ENCODE measurements at places on chromosomes 6 and 20. TPM values are rescaled to one million over a fixed set of nuclear protein-coding genes. Genes with fewer than 3 reads are reported as not detected.

DNA sequence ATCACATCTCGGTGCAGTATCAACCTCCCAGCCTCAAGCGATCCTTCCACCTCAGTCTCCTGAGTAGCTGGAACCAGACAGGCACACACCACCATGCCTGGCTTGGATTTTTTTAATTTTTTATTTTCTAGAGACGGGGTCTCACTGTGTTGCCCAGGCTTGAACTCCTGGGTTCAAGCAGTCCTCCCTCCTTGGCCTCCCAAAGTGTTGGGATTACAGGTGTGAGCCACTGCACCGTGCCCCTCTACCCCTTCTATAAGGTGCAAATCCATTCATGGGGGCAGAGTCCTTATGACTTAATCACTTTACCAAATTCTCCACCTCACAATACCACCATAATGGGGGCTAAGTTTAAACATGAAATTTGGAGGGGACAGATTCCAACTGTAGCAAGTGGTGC is 37.7 kb downstream of the TMEM181 start:
- no peak overlapping the region for H3K4me3 ChIP-seq
- H3K4me1 ChIP-seq: no peaks in the 10 kb centered on the region
- H3K27ac ChIP-seq: no peak overlapping the region
- DNase-seq: no peak
- no peaks in the 10 kb centered on the region for H3K27me3 ChIP-seq

DNA sequence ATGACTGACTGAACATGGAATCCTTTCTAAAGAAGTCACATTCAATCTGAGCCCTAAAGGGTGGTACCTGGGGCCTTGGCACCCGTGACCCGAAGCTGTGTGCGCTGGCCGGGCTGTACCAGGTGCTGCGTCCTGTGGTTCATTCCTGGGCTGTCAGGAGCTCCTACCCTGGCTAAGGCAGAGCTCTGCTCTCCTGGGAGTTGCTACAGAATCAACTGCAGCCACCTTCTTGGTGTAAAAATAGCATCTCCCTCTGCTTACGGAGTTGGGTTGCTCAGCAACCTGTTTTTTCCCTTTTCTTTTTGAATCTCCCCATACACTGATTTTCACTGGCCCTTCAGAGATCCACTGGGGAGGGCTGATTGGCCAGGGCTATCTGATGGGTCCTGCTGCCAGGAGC is 236.6 kb upstream of the PDE10A start:
- DNase-seq: no peak
- H3K27ac ChIP-seq: no peak overlapping the region
- no peaks in the 10 kb centered on the region for H3K27me3 ChIP-seq
- H3K36me3 ChIP-seq: no peaks in the 10 kb centered on the region
- no peak overlapping the region for H3K4me3 ChIP-seq

DNA sequence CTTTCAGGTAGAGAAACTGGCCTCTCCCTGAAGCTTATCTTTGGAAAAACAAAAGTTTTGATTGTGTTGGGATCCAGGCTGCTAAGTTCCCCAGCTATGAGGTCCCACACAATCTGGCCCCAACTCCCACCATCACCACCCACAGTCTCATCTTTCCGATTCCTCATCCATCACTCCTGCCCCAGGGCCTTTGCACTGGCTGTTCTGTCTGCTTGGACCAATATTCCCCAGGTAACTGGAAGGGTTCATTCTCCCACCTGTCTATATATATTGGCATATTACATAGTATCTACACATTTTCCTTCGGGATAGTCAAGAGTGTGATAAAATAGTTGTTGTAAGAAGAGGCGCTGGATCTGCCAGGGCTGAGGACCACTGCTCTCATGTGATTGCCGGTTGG is 52.0 kb downstream of the CPNE5 start:
- no peak overlapping the region for H3K27ac ChIP-seq
- peaks cover 7% of the 10 kb centered on the region for H3K4me1 ChIP-seq
- H3K4me3 ChIP-seq: no peak overlapping the region
- no peak for DNase-seq

DNA sequence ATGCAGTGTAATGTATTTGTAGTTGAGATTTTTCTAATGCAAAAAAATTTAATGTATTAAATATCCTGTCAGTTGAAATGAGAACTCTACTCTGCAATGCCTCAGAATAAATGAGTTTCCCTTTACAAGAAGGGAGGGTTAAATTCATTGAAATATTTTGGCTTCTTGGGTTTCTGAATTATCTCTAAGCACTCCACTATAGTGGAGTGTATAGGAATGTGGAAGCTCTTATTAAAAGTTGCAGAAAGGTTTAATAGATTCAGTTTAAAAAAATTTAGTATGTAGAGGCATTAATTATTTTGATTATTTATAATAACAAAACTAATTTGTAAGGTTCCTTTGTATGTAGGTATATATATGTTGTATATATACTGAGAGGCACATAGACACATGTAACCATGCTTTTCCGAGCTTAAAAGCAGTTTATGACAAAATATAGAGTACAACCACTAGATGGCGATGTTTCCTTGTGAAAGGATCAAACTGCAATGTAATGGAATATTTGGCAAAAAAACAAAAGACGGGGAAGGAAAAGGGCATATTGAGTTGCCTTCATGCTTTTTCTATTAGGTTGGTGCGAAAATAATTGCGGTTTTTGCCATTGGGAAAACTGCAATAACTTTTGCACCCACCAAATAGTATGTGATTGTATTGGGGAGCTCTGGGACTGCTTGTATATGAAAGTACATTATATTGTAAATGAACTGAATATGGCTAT is 144.2 kb downstream of the MYO6 start:
- no peaks in the 10 kb centered on the region for H3K4me1 ChIP-seq
- DNase-seq: peak; percentile 79
- H3K4me3 ChIP-seq: no peak overlapping the region
- peaks cover 9% of the 10 kb centered on the region for H3K36me3 ChIP-seq
- no peak overlapping the region for H3K27ac ChIP-seq
- no peaks in the 10 kb centered on the region for H3K27me3 ChIP-seq

- no peaks in the 10 kb centered on the region for H3K36me3 ChIP-seq
- H3K27ac ChIP-seq: no peak overlapping the region
- H3K4me3 ChIP-seq: no peak overlapping the region
- DNase-seq: no peak
Observed at GRCh38 chr6:16043171-16044135, 85.4 kb upstream of the MYLIP start.

DNA sequence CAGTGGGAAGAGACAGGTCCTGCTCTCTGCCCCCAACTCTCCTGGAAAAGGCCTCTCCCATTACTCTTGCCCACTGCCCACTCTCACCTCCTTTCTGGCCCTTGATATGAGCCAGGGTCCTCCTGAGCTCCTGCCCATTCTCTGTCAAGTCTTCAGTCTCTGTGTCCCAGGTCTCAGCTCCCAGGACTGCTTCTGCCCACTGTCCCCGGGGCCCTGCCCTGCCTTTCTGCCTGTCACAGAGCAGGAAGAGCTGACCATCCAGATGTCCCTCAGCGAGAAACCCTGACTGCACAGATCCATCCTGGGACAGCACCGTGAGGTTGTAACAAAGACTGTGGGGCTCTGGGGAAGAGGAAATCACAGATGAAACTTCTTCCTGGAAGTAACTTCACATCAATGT is 22.2 kb downstream of the HLA-F start:
- no peak overlapping the region for H3K27ac ChIP-seq
- no peak overlapping the region for H3K4me3 ChIP-seq
- no peaks in the 10 kb centered on the region for H3K27me3 ChIP-seq

GRCh38 chr6:74925683-74926082 is 280.2 kb downstream of the COL12A1 start:
- H3K36me3 ChIP-seq: no peaks in the 10 kb centered on the region
- H3K27ac ChIP-seq: no peak overlapping the region
- no peak overlapping the region for H3K4me3 ChIP-seq
- H3K4me1 ChIP-seq: peaks cover under 1% of the 10 kb centered on the region
- DNase-seq: no peak
- H3K27me3 ChIP-seq: no peaks in the 10 kb centered on the region

- no peak overlapping the region for H3K4me3 ChIP-seq
- H3K4me1 ChIP-seq: no peaks in the 10 kb centered on the region
- no peak for DNase-seq
- peaks cover 30% of the 10 kb centered on the region for H3K36me3 ChIP-seq
Observed at GRCh38 chr6:39901670-39902069, 32.6 kb downstream of the MOCS1 start.

DNA sequence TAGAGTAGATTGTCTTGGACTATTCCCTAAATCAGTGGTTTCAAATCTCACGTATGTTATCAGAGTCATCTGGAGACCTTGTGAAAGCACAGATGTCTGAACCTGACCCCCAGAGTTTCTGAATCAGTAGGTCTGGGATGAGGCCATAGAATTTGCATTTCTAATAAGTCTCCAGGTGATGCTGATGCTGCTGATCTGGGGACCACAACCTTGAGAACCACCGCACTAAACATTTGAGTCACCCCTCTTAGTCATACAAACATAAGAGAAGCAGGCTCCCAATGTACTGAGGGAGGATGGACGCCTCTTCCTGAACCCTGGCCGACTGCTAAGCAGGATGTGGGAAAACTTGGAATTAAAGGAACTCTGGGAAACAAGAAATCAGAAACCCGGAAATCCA is 187.8 kb upstream of the PRDM1 start:
- no peak for DNase-seq
- H3K27me3 ChIP-seq: no peaks in the 10 kb centered on the region
- H3K36me3 ChIP-seq: no peaks in the 10 kb centered on the region
- H3K4me1 ChIP-seq: peaks cover 15% of the 10 kb centered on the region
- no peak overlapping the region for H3K27ac ChIP-seq
- no peak overlapping the region for H3K4me3 ChIP-seq

DNA sequence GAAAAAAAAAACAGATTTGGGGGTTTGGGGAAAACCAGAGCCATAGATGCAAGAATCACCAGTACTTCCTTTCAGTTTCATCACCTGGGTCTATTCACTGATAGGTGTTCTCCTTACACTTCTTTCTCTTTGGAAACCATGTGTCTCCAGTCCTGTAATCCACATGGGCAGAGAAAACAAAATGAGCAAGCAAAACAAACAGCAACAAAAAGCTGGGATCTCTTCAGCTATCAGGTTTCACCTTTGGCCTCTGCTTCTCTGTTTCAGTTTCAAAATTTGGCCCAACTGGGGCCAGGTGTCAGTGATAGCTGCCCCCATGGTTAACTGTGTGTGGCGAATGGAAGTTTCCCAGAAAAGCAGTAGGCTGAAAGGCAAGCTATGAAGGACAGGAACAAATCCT is 220.0 kb upstream of the THBS2 start:
- H3K4me3 ChIP-seq: no peak overlapping the region
- DNase-seq: no peak
- no peaks in the 10 kb centered on the region for H3K36me3 ChIP-seq
- H3K4me1 ChIP-seq: no peaks in the 10 kb centered on the region
- no peak overlapping the region for H3K27ac ChIP-seq

DNA sequence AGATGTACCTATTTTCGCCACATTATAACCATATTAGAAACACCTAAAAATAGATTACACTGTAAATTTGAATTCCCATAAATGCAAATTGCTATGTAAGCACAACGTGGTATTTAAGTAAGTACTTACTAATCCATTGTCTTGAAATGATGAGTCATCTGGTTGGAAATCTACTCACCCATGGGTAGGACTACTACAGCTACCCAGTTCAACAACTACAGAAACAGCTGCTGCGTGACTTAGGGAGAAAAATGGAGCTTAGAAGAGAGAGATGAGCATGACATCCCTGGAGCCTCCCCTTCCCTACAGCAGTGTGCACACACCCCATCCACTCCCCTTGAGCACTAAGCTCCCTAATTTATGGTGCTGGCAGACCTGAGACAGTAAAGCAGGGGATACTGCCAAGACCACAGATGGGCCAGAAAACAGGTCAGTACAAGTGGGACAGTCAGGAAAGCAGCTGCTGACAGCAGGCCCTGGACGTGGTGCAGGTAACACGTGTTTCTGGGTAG is 26.9 kb downstream of the RRAGD start:
- no peaks in the 10 kb centered on the region for H3K27me3 ChIP-seq
- no peaks in the 10 kb centered on the region for H3K36me3 ChIP-seq
- DNase-seq: no peak

DNA sequence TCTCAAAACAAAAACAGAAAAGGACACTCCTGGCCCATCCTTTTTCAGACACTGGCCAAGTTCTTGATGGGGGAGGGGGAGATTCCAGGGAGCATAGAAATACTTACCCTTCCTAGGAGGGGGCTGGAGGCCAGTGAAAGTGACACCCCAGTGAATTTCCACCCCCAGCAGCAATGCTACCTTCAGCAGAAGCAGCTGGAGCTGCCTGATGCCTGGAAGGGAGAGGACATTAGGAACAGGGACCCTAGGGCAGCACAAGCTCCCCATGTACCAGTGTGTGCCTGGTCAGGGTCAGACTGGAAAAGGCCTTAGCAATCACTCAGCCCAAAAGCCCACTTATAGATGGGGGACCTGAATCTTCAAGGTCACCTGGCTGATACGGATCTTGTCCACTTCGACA is 2.4 kb downstream of the MICAL1 start:
- no peak overlapping the region for H3K27ac ChIP-seq
- peak; percentile 69 for DNase-seq
- no peak overlapping the region for H3K4me3 ChIP-seq
- H3K36me3 ChIP-seq: peaks cover 4% of the 10 kb centered on the region
- peaks cover 4% of the 10 kb centered on the region for H3K4me1 ChIP-seq

DNA sequence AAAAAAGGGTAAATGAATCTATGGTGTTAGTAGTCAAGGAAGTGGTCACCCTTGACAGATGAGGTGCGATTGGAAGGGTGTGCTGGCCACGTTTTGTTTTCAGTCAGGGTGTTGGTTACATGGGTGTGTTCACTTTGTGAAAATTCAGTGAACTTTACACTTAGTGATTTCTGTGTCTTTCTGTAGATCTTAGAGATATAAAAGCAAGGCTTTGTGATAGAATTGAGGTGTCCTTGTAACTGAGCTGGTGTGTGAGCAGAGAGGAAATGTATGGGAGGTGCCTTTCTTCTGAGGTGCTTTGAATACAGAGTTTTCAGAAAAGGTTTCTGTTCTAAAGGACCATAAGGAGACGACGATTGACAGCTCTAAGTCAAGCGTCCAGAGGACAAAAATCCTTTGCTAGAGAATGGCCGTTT is 90.5 kb downstream of the SAMD3 start:
- no peak for DNase-seq
- H3K27me3 ChIP-seq: no peaks in the 10 kb centered on the region
- H3K27ac ChIP-seq: no peak overlapping the region
- H3K4me3 ChIP-seq: no peak overlapping the region
- peaks cover 6% of the 10 kb centered on the region for H3K4me1 ChIP-seq

- no peak for DNase-seq
- no peak overlapping the region for H3K27ac ChIP-seq
- no peaks in the 10 kb centered on the region for H3K27me3 ChIP-seq
Observed at GRCh38 chr6:56406276-56407269, 159.2 kb upstream of the COL21A1 start.

MYCT1 gene
- 0.29 TPM for total RNA-seq

CDC25B gene
- total RNA-seq: 23.5 TPM

HTR1B gene
- not detected for total RNA-seq

Data from osteoblast (primary cell).